ENCODE measurements at places on chromosomes 12 and 14.

GRCh38 chr12:92248977-92249376 is 103.3 kb upstream of the BTG1 start:
- DNase-seq, result no peak

GRCh38 chr12:56234746-56235436 is 5.0 kb downstream of the SLC39A5 start:
- no peak for DNase-seq

- no peak for DNase-seq
Measured at GRCh38 chr14:77092676-77093075, 5.4 kb upstream of the CIPC start.

DNA sequence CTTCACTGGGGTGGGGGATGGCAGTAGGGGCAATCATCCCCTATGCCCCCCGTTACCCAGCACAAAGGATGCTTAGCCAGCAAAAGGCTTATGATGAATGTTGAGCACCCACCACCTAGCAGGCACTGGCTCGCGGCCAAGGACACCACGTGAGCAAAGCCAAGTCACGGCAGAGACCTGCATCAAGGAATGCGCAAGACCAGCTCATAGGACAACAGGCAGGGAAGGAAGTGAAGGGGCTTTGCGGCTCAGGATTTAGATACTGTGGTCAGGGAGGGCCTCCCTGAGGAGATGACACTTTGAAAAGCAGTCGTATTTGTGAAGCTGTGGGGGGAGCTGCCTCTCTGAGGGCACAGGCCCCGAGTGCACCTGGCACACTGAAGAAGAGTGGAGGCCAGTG is 32.8 kb downstream of the SH2B3 start:
- DNase-seq, result peak; percentile 41

DNA sequence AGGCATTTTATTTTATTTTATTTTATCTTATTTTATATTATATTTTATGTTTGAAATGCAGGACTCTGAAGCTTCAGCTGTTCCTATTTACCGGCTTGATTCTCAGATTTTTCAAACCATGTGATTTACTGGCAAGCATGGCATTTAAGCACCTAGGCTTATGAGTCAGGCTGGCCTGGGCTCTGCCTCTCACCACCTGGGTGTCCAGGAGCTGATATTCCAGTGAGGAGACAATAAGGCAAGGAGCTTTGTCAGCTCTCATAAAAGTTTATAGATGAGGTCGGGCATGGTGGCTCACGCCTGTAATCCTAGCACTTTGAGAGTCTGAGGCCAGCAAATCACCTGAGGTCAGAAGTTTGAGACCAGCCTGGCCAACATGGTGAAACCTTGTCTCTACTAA is 2.1 kb downstream of the DAO start:
- no peak for DNase-seq

DNA sequence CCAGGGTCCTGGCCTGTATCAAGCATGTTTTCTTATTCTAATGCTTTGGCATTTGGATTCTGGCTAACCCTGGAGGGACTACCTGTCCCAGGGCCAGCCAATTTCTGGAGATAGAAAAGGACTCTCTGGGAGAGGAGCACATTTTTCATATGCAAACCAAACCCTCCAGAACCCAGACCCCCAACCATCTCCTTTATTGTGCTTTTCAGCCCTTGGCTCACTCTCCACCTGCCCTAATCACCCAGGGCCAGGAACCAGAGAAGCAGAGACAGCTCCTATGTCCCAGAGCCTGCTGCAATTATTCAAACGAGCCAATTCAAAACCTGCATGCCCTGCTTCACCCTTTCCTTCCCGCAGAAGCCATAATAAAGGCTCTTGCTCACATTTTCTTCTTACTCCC is 23.8 kb downstream of the HSPB8 start:
- no peak for DNase-seq

GRCh38 chr12:124428136-124428791 is 133.4 kb downstream of the RFLNA start:
- DNase-seq, result peak; percentile 78

GRCh38 chr14:99146616-99147365 is 125.2 kb downstream of the BCL11B start:
- DNase-seq, result no peak

GRCh38 chr12:52206304-52207040 is 14.7 kb upstream of the KRT80 start:
- DNase-seq, result no peak

GRCh38 chr12:41140117-41140516 is 48.0 kb upstream of the PDZRN4 start:
- no peak for DNase-seq

DNA sequence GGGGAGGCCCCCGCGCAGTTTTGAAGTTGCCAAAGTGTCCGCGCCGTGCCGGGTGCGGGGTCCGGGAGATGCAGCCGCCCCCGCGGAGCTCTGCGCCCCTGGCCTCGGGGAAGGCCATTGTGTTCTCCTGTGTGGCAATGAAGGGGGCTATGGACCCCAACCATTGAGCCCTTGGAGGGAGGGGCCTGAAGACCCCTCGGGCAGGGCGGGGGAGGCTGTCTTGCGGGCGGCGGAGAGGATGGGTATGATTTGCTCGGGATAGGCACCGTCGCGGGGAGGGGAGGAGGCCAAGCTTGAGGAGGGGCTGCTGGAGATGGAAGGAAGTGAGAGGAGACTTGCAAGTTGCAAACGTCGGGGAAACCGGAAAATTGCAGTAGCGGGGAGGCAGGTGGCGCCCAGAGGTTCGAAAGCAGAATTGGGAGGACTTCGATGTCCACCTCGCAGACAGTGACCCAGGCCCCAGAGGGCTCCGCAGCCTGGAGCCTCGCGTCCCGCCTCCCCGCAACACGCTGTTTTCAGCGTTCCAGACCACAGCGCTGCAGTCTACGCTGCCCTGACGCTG is 25.4 kb downstream of the BCL11B start:
- DNase-seq, result no peak

- no peak for DNase-seq
Measured at GRCh38 chr12:58097741-58098140, 156.4 kb downstream of the ATP23 start.

DNA sequence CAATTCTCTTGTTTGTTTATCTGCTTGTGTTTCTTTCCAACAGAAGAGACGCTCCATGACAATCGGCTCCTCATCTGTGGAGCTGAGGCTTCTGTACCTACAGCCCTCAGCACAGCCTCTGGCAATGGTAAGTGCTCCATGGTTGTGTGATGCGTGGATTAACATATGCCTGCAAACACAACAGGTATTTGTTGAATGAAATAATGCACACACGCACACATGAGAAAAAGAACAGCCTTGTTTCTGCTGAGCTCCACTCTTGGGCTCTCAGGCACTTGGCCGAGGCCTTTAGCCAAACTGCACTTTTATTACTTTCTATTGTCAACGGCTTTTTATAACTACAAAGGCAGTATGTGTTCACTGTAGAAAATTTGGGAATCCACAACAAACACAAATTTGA is 120.4 kb upstream of the TMCC3 start:
- no peak for DNase-seq

DNA sequence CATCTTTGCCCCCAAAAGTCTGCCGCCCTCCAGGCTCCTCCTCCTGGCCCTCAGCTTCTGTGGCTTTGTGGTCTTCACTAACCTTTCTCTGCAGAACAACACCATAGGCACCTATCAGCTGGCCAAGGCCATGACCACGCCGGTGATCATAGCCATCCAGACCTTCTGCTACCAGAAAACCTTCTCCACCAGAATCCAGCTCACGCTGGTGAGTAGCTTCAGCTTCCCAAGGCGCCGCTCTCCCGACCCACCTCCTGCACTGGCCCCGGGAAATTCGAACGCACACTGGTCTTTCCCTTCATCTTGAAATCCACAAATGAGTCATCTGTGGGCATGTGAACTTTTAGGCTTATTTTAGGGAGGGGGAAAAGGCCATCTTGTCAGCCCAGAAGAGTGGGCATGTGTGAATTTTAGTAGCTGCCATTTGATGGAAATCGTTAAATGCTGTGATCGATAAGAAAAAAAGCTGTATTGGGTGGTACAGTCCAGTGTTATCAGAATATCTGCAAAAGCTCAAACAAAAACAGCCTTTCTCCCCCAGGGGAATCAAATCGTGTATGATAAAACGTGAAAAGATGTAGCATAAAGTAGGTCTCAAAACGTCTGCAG is 700 bp downstream of the SLC35E3 start:
- DNase-seq, result peak; percentile 68

DNA sequence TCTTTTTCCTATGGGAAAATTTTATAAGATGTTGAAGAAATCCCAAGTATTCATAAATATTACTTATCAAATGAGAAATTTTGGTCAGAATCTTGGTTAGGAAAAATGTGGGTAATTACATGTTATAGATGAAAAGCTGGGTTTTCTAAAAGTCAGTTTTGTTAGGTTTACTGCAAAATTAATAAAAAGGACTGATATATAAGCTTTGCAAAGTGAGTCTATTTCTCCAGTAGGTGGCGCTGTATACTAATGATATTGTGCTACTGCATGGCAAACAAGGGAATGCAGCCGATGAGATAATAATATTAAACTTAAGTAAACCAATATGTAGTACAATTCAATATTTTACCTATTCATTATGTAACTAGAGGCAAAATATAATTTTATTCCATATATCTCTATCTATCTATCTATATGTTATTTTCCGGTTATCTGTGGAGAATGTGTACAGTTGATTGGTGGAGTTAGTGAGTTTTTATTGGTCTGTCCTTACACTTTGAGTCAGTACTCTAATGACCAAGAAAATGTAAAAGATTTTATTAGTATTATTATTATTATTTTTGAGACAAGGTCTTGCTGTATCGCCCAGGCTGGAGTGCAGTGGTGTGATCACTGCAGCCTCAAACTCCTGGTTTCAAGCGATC is 32.9 kb downstream of the MIPOL1 start:
- peak; percentile 68 for DNase-seq

GRCh38 chr14:104422837-104423681 is 156.5 kb upstream of the C14orf180 start:
- no peak for DNase-seq

DNA sequence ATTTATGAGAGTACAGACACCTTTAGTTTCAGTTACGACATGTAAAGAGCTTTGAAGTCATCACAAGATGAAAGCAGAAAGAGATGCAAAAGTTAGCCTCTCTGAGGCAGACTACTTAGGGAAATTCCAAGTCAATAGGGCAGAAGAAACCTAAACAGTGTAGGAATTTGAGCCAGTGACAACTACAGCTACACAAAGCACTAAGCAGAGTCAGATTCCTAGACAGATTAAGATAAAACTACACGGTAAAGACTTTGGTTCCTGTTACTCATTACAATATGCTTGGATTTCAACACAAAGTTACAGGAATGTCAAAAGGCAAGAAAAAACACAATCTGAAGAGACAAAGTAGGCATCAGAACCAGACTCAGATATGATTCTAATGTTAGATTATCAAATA is 1302.3 kb downstream of the FSCB start:
- DNase-seq, result no peak

DNA sequence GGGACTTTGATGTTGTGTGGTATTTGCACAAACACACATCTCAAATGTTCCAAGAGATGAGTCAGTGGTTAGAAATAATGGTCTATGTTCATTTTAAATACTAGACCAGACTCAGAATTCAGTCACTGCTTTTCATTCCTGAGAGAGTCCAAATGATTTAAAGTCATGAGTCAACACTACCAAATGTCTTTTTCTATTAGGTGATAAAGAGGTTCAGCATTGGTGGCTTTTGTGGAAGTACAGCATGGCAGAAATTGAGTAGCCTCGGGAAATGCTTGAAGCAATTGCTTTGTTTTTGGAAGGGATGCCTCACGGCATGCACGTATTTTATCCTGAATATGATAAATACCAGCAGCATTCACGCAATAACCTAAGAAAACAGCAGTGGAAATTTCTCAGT is 115.7 kb downstream of the DIO2 start:
- peak; percentile 77 for DNase-seq

DNA sequence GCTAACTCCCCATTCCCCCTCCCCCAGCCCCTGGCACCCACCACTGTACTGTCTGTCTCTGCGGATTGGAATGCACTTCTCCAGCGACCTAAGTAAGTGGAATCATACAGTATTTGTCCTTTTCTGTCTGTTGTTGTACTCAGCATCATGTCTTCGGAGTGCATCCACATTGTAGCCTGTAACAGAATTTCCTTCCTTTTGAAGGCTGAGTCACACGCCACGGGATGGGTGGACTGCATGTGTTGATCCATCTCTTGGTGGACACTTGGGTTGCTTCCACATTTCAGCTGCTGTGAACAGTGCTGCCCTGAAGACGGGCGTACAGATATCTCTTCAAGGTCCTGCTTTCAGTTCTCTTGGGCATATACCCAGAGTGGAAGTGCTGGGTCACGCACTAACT is 34.4 kb downstream of the DDX51 start:
- DNase-seq, result no peak

GRCh38 chr12:27553941-27554340 is 29.9 kb downstream of the PPFIBP1 start:
- no peak for DNase-seq

GRCh38 chr12:132178316-132178715 is 34.1 kb downstream of the NOC4L start:
- DNase-seq, result no peak

DNA sequence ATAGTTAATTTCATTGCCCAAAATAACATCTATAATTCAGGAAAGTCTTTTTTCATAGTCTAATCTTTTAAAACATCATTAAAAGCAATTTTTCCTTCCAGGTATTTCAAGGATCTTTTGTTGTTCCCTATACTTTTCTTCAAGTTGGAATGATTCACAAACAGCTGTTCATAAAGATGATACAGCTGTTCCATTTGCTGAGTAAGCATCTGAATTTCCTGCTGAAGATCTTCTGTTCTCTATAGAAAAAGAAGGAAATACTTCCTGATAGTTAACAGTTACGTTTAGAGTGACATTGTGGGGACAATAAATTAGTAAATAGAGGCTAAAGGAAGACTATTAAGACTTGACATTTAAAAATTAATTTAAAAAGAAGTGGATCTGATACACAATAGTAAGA is 30.3 kb upstream of the ESR2 start:
- peak; percentile 27 for DNase-seq

GRCh38 chr14:23414906-23415820 is 7.1 kb upstream of the MYH6 start:
- DNase-seq, result no peak

GRCh38 chr12:11870041-11870451 is 200.7 kb upstream of the BCL2L14 start:
- no peak for DNase-seq

GRCh38 chr12:118581371-118581770 is 205.0 kb downstream of the SUDS3 start:
- DNase-seq, result no peak

- DNase-seq, result peak; percentile 74
Measured at GRCh38 chr14:89915114-89915878, 39.2 kb downstream of the EFCAB11 start.

- no peak for DNase-seq
Measured at GRCh38 chr14:101635749-101636560, 74.7 kb downstream of the DIO3 start.

DNA sequence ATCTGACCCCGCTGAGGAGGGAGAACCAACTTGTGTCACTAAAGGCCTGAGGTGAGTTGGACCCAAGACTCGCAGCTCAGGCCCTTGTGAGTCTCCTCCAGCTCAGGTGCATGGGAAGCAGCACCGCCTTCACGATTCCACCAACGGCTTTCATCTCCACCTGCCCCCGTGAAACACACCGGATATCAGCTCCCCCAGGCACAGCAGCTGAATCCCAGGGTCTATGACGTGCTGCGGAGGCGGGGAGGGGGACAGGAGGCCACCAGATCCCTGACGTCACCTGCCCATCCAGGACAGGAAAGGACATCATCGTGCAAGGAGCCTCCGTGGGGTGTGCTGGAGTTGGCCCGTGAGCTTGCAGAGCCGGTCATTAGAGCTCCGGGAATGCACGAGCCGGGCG is 18.5 kb upstream of the SFSWAP start:
- no peak for DNase-seq
